ENCODE measurements at places on chromosomes 7 and 10. TPM values are rescaled to one million over a fixed set of nuclear protein-coding genes. Genes with fewer than 3 reads are reported as not detected.

DNA sequence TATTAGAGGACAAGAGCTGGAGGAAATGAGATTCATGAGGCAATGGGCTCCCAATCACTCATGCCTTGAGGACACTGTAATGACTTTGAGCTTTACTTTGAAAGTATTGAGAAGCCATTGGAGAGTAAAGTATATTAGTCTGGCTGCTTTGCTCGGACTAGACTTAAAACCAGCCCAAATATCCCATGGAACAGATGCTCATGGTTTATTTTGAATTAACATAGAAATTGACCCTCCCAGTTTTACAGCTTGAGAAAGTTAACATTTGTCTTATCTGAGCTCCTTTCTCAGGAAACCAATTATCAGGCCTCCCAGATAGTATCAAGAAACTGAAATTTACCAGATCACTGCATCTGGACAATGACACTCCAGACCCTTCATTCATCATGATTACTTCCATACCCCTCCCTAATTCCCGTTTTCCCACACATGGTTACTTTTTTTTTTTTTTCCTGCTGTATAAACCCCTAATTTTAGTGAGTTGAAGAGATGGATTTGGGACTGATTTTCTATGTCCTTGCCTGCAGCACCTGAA lies 270.8 kb upstream of the SMIM30 start:
- DNase-seq: no peak

Gene MUC12
- polyA plus RNA-seq: 0.96 TPM

- DNase-seq: no peak
Measured at GRCh38 chr7:107430057-107430456, 39.8 kb upstream of the GPR22 start.

Gene TRPV6
- not detected for polyA plus RNA-seq

DNA sequence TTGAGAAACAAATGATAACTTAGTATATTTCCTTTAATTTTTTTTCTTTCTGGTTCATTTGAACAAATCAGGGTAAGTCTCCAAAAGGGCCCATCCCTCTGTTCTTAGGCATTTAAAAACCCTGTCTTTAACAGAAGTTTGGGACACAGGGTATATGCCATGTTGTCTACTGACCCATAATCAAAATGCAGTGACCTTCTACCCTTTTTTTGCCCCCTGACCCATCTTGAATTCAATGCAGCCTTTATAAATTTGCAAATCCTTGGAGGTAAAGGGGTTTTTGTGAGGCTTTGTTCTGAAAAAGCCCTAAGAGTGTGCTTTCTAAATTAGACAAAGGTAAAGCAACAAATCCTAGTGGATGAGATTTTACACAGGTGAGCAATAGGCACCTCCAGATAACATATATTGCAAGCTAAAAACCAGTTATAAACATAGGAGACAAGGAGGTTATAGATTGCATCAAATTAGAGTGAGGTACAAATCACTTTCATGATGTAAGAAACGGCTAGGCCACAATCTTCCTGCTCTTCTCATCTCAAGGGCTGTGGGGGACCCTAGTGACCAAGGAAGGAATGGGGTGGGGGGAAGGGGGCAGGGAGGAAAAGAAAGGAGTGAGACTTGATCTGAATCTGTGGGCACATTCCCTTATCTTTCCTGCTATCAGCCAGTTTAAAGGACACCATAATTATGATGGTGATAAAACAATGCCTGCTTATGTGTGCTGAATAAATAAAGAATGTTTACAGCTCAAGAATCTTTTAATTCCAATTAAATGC lies 2.7 kb downstream of the SKIDA1 start:
- no peak for DNase-seq

- peak; percentile 30 for DNase-seq
Measured at GRCh38 chr7:117008886-117009531, 55.7 kb downstream of the ST7 start.

DNA sequence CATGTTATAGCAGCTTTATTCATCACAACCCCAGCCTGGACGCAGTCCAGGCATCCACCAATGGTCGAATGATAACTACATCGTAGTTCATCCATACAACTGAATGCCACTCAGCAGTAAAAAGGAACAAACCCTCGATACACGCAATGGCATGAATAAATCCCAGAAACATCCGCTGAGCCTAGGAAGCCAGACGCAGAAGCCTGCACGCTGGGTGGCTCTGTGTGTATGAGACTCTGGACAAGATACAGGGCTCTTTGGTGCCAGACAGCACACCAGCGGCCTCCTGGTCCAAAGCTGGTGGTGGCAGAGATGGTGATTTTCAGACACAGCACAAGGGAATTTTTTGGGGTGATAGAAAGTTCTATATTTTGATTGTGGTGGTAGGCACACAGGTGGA lies 10.0 kb upstream of the CRYGN start:
- no peak for DNase-seq

GRCh38 chr10:44966816-44967509 lies 7.4 kb downstream of the RASSF4 start:
- DNase-seq: no peak

Gene EFCAB10
- not detected for polyA plus RNA-seq

Gene FZD1
- polyA plus RNA-seq: not detected

DNA sequence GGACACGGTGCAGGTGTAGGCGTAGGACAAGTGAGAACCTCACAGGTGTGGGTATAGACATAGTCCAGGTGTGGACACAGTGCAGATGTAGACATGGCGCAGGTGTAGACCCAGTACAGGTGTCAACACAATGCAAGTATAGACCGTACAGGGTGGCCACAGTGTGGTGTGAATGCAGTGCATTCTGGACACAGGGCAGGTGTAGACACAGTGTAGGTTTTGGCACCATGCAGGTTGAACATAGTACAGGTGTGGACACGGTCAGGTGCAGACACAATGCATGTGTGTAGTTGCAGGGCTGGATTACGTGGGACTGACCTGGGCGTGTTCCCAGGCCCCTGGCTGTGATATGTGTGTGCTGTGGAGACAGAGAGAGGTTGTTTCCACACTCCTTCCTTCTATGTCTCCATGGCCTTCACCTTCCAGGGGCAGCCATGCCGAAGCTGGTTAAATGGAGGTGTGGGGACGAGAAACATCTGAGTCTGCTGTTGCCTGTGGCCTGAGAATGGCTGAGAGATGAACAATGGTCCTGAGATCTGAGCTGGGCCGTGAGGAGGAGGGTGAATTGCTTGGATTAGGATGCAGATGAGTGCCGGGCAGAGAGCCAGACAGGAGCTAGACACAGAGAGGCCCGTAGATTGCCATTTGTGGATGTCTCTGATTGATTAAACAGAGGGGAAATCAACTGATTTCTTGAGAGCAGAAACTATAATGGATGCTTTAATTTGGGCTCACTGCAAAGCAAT lies 343.9 kb upstream of the SHH start:
- DNase-seq: no peak

Gene GIMAP8
- 2.6 TPM for polyA plus RNA-seq

Gene NEUROD6
- polyA plus RNA-seq: not detected

- no peak for DNase-seq
Measured at GRCh38 chr7:66452165-66452564, 176.5 kb upstream of the KCTD7 start.

- peak; percentile 17 for DNase-seq
Measured at GRCh38 chr10:88389456-88389855, 193.7 kb downstream of the RNLS start.

Gene CDC14C
- not detected for polyA plus RNA-seq

Gene OPN1SW
- not detected for polyA plus RNA-seq

- DNase-seq: no peak
Measured at GRCh38 chr10:42926843-42927242, 144.2 kb downstream of the BMS1 start.

DNA sequence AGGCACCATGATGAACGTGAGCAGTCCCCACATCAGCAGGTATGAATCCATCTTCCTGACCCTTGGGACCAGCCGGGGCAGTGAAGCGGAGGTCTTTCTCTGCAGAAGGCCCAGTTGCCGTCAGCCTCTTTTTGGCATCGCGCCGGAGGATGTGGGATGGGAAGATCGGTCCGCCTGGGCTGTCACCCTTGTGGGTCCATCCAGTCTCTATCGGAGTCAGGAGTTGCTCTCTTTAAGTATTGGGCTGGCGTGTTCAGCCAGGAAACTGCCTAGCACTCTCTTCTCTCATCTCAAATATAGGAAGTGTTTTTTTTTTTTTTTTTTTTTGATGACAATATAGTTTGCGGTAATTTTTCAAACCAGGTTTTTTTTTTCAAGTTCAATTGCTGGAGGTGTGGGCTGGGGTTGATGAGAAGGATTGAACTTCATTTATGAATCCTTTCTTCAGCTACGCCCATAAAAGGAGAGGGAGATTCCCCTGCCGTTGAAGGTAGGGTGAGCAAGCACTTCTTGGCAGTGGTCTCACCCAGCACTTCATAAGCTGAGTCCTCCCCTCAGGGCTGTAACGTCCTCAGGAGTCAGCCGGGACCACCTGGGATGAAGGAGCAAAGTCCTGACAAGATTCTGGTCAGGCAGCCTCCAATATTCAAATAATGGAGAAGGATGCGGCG lies at the start of gene IL2RA:
TSS of gene IL2RA (minus strand) at position 267 of the 671 bp plus-strand sequence. CDS start at position 51, 216 bp downstream.
- DNase-seq: peak; percentile 38

DNA sequence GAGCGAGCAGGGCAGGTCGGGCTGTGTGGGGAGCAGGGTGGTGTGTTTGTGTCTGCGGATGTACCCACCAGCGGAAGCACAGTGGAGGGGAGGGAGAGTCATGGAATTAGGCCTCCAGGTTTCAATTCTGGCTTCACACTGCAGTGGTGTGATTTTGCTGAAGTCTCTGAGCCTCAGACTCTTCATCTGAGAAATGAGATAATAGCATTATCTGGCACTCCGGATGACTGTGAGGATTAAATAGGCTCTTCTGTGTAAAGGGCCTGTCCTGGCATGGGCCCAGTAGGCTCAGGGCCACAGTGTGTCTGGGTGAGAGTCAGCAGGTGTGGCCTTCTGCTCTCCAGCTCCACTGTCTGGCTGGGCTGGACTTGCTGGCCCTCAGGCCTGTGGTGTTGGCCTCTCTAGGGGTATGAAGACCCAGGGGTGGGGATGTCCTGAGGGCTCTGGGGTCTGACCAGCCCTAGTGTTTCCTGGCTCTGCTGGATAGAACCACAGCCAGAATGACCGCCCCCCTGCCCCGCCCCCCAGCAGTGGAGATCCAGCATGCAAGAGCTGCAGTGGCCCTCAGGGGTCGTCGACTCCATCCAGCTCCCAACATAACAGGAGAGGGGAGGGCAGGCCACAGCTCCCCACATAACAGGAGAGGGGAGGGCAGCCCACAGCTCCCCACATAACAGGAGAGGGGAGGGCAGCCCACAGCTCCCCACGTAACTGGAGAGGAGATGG lies 178.6 kb downstream of the RPS24 start:
- DNase-seq: no peak

- DNase-seq: no peak
Measured at GRCh38 chr7:149670288-149670687, 103.1 kb downstream of the ZNF467 start.

- no peak for DNase-seq
Measured at GRCh38 chr10:45602082-45602730, 70.4 kb downstream of the ZFAND4 start.

GRCh38 chr7:96636342-96636860 lies 73.2 kb downstream of the SEM1 start:
- no peak for DNase-seq

Gene LRIT1
- not detected for polyA plus RNA-seq

- DNase-seq: no peak
Measured at GRCh38 chr7:112580717-112581435, 100.1 kb downstream of the LSMEM1 start.

Gene STRA8
- polyA plus RNA-seq: not detected

DNA sequence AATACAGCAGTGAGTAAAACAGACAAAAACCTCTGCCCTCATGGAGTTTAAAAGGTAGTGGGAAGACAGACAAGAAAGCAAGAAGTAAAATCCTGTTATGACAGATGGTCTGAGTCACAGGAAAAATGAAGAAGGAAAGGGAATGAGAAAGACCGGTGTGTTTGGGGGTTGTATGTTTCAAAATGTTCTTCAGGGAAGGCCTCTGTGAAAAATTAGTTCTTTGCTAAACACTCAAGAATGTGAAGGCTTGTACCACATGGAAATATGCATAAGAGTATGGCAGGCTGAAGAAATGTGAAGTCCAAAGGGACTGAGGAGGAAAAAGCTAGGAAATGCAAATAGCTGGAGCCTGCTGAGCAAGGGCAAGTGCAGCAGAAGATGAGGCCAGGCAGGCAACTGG lies 315.9 kb upstream of the SEMA3A start:
- no peak for DNase-seq

GRCh38 chr7:5287802-5288201 lies 5.1 kb downstream of the SLC29A4 start:
- no peak for DNase-seq

- DNase-seq: no peak
Measured at GRCh38 chr7:81447351-81447952, 322.4 kb downstream of the HGF start.

Gene KIAA1549
- polyA plus RNA-seq: 0.04 TPM
